ENCODE measurements at places on chromosomes 4 and X.

- no peak for DNase-seq
Observed at GRCh38 chr4:26075583-26075982, 161.6 kb downstream of the SMIM20 start.

DNA sequence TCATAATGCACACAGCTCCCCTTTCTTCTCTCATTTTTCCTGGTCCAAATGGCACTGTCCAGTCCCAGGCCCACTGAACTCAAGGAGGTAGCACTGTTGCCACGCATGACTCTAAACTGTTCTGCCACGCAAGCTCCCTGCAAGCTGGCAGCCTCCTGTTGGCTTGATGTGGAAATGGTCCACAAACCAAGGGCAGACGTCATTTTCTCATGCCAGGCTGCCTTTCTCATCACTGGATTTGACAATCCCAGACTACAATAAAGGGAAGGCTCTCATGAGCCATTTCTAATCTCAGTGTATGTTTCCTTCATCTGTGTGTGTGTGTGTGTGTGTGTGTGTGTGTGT lies 22.4 kb downstream of the OTOP1 start:
- no peak for DNase-seq

GRCh38 chr4:146235654-146236177 lies 21.4 kb downstream of the REELD1 start:
- no peak for DNase-seq

DNA sequence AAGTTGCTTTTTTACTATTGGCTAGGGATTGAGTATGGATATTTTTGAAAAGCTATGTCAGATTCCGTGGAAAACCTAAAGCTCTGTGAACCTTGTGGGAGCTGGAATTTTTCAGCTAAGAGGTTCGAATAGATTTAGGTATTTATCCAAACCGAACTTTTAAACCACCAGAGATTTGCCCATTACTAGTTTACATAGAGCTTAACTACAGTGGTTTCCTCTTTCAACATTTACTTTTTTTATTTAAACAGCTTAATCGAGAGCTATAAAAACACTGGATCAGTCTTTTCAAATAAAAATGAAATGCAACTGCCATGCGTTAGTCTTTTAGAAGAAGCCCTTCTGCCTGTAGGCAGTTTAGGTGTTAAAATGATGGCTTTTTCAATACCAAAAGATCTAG lies 377.0 kb downstream of the RPA4 start:
- no peak for DNase-seq
